NCI-H524 (cell line): ENCODE measurements at places on chromosomes 7 and 10.

DNA sequence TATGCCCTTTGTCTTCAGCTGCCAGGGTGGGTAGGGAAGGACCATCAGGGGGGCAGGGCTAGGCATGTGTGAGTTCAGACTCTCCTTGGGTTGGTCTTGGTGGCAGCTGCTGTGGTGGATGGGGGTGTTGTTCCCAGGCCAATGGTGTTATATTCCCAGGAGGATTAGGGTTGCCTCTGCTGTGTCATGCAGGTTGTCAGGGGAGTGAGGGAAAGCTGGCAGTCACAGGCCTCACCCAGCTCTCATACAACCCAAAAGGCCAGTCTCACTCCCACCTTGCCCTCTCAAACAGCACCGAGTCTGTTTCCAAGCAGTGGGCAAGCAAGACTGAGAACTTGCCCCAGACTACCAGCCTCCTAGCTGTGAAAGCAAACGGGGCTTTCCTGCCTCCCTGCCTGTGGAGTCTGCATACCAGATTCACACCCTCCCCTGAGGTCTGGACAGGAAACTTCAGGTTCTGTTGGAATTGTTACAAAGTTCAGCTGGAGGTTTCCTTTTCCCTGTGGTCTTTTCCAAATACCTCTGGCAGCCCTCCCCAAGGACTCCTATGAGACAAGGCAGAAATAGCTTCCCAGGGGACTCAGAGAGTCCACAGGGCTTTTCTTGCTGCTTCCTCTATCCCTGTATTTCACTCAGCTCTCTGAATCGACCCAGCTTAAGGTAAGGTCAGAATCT lies 1.4 kb downstream of the HYAL4 start:
- no peak for DNase-seq

DNA sequence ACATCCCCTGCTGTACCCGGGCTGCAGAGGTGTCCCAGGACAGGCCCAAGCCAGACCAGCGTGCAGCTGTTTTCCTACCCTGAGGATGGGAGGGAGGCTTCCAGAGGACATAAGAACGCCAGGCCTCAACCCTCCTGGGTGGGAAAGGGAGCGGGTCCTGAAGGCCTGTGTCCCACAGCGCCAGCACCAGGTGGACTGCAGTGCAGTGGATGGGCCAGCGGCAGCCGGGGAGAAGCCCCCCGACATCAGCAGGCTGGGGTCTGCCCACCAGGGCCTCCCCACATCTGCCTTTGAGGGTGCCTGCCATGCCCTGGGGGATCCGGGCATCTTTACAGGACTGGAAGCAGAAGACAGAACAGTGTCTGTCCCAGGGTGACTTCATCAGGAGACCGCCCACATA lies 22.8 kb upstream of the ZNF716 start:
- no peak for DNase-seq

DNA sequence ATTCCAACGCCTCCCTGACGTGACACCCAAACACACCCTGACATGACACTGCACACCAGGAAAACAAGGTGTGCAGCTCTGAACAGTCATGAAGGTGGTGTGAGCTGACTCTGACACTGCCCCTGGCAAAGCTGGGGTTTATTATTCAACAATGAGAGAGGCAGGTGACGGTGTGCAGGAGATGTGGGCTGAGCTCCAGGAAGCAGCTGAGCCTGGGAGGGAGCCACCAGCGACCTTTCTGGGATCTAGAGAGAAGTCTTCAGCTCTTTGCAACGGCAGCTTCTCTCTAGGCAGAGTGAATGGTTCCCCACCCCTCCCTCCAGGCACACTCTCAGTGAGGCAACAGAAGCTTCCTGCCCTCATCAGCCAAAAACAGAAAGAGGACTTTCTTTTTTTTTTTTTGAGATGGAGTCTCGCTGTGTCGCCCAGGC lies 65.6 kb downstream of the SH3PXD2A start:
- DNase-seq: no peak

GRCh38 chr10:103102195-103102594 lies 90.9 kb downstream of the NT5C2 start:
- no peak for DNase-seq

GRCh38 chr7:94092980-94093379 lies 88.8 kb upstream of the BET1 start:
- DNase-seq: no peak

DNA sequence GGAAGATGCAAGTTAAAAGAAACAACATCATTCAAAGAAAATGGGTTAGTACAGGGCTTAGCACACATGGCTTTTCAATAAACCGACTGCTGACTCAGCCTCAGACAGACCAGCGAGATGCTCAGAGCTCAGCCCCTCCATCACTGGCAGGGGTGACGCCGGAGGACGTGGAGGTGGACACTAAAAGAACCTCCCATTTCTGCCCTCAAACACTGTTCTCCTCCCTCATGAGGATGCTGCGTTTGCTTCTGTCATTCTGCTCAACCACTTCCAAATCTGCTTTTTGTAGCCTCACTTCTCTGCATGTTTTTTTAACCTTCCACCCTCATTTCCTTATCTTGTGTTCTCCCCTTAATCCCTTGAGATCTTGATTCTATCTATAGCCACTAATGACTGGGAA lies 15.3 kb downstream of the DENND11 start:
- DNase-seq: no peak

GRCh38 chr10:34654211-34654610 lies 160.9 kb downstream of the PARD3 start:
- DNase-seq: no peak

- no peak for DNase-seq
Observed at GRCh38 chr10:100401631-100402328, 54.7 kb downstream of the SCD start.

GRCh38 chr10:35493196-35494118 lies 111.7 kb upstream of the GJD4 start:
- no peak for DNase-seq

DNA sequence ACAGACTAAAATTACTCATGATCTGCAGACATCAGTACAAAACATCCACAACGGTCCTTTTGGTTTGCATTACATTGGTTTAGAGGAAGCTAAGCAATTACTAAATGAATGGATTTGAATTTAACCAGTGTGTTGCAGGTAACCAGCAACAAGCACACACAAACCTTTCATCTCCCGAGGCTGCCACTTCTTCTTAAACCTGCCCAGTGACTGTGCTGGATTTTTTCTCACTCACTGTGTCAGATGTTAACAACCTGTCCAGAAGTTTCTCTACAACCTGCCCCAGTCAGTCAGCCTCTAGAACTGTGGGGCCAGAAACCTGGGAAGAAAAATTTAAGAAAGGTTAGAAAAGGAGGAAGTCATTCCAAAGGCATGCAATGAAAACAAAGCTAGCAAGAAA lies 2.4 kb upstream of the MEOX2 start:
- DNase-seq: peak; percentile 67

DNA sequence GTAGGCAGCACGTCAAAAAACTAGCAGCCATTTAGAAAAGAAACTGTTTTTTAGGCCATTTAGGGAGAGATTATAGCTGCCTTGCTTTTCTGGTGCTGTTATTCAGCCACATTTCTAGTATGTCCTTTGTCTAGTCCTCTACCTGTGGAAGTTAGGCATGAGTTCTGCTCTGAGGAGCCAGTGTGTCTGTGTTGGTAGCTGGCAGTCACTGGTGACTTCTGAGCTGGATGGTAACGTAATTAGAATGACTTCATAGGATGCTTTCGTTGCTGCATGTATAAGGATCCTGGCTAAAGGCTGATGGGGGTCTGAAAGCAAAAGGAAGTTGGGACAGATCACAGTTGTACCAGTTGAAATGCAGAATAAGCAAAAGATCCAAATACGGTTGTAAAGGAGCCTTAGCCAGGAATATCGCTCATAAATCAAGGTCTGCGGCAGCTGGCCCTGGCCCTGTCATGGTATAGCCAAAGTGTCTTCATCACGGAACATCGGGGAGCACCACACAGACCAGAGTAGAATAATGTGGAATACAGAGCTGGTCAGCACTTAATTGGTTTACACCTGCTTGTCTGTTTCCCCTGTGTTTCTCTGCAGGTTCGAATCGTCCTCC lies 226.7 kb downstream of the EXOC4 start:
- peak; percentile 7 for DNase-seq

GRCh38 chr10:77962350-77963146 lies 36.0 kb upstream of the DLG5 start:
- DNase-seq: no peak

- no peak for DNase-seq
Observed at GRCh38 chr10:14184841-14185315, 145.8 kb downstream of the FRMD4A start.

- no peak for DNase-seq
Observed at GRCh38 chr10:48763403-48763965, 78.8 kb downstream of the WDFY4 start.

GRCh38 chr7:47008461-47008860 lies 573.5 kb downstream of the TNS3 start:
- DNase-seq: no peak

DNA sequence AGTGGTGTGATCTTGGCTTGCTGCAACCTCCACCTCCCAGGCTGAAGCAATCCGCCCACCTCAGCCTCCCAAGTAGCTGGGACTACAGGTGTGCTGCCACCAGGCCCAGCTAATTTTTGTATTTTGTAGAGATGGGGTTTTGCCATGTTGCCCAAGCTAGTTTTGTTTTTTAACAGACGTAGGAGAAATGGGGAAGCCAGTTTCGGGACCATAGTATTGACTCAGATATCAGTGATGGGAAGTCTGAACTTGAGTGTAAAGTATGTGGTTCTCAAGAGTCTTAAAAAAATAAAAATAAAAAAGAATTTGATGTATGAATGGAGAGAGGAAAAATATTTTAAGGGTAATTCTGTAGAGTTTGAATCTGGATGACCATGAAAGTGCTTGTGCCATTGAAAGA lies 34.2 kb downstream of the SP4 start:
- no peak for DNase-seq

DNA sequence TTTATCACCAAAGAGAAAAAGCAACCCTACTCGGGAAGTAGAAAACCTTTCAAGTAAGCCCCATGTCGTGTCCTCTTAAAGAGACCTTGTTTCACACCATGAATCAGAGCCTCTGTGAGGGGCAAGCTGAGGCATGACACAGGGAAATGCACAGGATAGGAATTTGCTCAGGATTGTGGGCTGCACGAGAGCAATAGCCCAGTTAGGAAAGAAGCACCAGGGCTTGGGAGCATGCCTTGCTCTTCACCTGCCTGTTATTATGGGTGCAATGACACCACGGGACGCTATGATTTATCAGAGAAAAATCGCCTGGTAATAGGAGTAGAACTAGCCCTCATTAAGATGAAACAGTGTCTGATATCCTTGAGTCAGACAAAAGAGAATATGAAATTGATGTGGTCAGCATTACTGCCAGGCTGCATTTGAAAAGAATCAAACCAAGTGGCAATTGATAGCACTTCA lies 562.9 kb upstream of the NRP1 start:
- no peak for DNase-seq

DNA sequence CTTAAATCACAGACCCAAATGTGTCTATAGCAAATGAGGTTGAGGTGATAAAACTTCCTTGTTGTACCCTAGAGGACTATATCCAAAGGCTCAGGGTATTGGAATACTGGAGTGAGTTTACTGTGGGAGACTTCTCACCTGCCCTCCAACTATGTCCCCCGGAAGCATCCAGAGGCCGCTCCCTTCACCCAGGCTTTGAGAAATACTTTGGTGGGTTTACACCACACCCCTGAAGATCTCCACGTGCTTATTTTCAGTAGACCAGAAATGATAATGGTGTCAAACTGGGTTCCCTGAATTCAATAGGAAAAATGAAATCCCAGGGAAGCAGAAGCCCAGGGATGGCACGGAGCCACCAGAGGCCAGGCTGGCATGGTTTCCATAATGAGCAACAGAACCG lies 31.3 kb upstream of the NANOS1 start:
- no peak for DNase-seq

GRCh38 chr10:29119374-29119773 lies 169.5 kb upstream of the LYZL1 start:
- no peak for DNase-seq

DNA sequence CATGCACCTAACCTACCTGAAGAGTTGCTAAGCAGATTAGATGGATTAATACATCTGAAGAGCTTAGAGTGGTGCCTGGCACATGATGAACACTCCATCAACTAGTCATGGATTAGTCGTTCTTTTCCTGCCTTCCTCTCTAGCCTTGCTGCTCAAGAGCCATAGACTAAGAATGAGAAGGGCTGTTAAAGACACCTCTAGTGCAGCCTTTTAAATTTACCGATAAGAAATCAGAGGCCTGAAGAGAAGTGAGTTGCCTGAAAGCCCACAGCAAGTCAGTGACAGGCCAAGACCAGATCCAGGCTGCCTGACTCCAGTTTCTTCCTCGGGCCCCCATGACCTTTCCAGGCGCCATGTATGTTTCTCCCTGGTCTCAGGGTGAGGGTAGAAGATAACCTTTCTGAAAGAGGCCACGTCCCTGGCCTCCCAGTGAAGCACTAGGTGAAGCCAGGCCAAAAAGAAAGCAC lies 6.5 kb downstream of the TSPAN15 start:
- DNase-seq: peak; percentile 46

GRCh38 chr7:159015454-159016410 lies 128.9 kb downstream of the VIPR2 start:
- no peak for DNase-seq

GRCh38 chr7:117015258-117016184 lies 62.2 kb downstream of the ST7 start:
- peak; percentile 12 for DNase-seq

- DNase-seq: no peak
Observed at GRCh38 chr10:102413806-102414561, 4.6 kb downstream of the PSD start.

GRCh38 chr7:27143023-27143949 lies at the start of gene HOXA5:
TSS of gene HOXA5 (minus strand) at chr7:27143681. CDS start at chr7:27143607, 74 bp downstream.
- peak; percentile 92 for DNase-seq

DNA sequence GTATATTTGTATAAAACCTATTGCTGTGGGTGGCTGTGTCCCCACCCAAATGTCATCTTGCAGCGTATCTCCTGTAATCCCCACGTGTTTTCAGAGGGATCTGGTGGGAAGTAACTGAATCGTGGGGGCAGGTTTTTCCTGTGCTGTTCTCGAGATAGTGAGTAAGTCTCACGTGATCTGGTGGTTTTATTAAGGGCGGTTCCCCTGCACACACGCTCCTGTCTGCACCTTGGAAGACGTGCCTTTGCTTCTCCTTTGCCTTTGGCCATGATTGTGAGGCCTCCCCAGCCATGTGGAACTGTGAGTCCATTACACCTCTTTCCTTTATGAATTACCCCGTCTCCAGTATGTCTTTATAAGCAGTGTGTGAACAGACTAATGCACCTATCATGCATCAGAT lies 97.6 kb downstream of the DYNC2I1 start:
- DNase-seq: no peak

DNA sequence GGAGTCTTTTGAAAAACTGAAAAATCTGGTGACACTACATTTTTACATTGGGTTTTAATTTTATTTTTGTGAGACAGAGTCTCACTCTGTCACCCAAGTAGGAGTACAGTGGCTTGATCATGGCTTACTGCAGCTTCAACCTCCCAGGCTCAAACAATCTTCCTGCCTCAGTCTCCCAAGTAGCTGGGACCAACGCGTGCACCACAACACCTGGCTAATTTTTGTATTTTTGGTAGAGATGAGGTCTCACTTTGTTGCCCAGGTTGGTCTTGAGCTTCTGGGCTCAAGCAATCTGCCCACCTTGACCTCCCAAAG lies 11.5 kb downstream of the MPLKIP start:
- no peak for DNase-seq

DNA sequence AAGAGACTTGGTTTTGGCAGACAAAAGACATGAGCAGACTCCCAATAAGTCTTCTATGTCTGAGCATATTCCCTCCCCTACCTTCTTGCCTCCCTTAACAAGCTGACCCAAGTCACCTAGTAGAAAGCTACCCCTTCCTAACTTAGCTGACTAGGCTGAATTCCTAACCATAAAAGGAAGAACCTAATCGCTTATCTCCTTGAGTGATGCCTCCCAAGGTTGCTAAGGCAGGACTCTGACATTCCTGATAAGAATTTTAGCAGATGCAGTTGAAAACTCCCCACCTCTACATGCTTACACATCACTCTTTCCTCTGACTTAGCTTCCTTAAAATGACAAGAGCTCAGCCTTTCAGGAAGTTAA lies 704.7 kb upstream of the MBL2 start:
- no peak for DNase-seq
